ENCODE measurements at places on chromosomes 2 and 18.
A peak's percentile ranks its signal among the peaks of the same experiment; 100 is the strongest.

GRCh38 chr2:171180229-171180930, 19.7 kb upstream of the TLK1 start:
- H3K36me3 ChIP-seq, result no peaks in the 10 kb centered on the region
- no peak overlapping the region for H3K27ac ChIP-seq
- H3K4me3 ChIP-seq, result no peak overlapping the region
- H3K27me3 ChIP-seq, result no peaks in the 10 kb centered on the region

- H3K27me3 ChIP-seq, result no peaks in the 10 kb centered on the region
- no peaks in the 10 kb centered on the region for H3K36me3 ChIP-seq
- no peak for DNase-seq
These were observed 6.3 kb downstream of the UGT1A1 start for GRCh38 chr2:233766416-233766815.

- H3K27ac ChIP-seq, result no peak overlapping the region
- no peaks in the 10 kb centered on the region for H3K27me3 ChIP-seq
- H3K4me3 ChIP-seq, result no peak overlapping the region
These were observed 126.9 kb upstream of the CTDP1 start for GRCh38 chr18:79552696-79553095.

- H3K4me3 ChIP-seq, result no peak overlapping the region
- H3K27ac ChIP-seq, result no peak overlapping the region
- H3K27me3 ChIP-seq, result no peaks in the 10 kb centered on the region
- H3K4me1 ChIP-seq, result no peaks in the 10 kb centered on the region
These were observed 37.9 kb upstream of the GPC1 start for GRCh38 chr2:240397542-240397916.

- DNase-seq, result no peak
- no peaks in the 10 kb centered on the region for H3K27me3 ChIP-seq
- no peaks in the 10 kb centered on the region for H3K36me3 ChIP-seq
- no peaks in the 10 kb centered on the region for H3K4me1 ChIP-seq
These were observed 23.4 kb downstream of the NR4A2 start for GRCh38 chr2:156309167-156309566.

- no peak overlapping the region for H3K4me3 ChIP-seq
- no peak overlapping the region for H3K27ac ChIP-seq
- H3K36me3 ChIP-seq, result peaks cover 55% of the 10 kb centered on the region
- H3K4me1 ChIP-seq, result peaks cover 12% of the 10 kb centered on the region
- DNase-seq, result no peak
These were observed 7.7 kb downstream of the SGO2 start for GRCh38 chr2:200533754-200534153.

DNA sequence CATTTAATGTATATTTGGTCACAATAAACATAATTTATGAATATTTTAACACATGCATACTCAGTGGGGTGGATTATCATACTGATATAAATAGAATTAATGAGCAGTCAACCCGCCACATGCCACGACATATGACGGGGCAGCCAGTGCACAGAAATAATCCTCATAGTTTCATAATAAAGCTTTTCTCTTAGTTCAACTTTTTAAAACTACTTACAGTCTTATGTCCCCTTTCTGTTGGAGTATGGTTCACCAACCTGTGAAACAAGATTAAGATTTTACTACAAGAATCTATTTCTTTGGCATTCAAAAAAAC, 75.6 kb upstream of the ETAA1 start:
- no peaks in the 10 kb centered on the region for H3K27me3 ChIP-seq
- no peak overlapping the region for H3K4me3 ChIP-seq
- no peak for DNase-seq
- no peaks in the 10 kb centered on the region for H3K4me1 ChIP-seq
- H3K27ac ChIP-seq, result no peak overlapping the region

DNA sequence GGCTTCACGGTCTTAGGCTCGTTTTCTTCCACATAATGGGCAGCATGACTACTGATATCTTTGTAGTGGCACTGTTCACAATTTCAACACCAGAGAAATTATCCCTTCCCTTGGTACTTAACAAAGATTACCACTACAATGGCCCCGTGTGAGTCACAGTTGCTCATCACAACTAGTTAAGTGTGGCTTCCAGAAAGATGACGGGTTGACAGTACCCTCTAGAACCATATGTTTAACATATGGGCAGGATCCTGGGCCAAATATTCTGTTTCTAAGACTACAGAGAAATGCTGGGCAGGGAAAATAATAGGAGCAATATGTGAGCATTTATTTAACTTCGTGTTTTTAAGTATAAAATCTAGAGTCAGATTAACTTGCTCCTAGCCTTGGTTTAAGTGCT, 780.1 kb upstream of the LINC00305 start:
- no peak overlapping the region for H3K27ac ChIP-seq
- H3K4me3 ChIP-seq, result no peak overlapping the region
- DNase-seq, result no peak
- H3K27me3 ChIP-seq, result no peaks in the 10 kb centered on the region

DNA sequence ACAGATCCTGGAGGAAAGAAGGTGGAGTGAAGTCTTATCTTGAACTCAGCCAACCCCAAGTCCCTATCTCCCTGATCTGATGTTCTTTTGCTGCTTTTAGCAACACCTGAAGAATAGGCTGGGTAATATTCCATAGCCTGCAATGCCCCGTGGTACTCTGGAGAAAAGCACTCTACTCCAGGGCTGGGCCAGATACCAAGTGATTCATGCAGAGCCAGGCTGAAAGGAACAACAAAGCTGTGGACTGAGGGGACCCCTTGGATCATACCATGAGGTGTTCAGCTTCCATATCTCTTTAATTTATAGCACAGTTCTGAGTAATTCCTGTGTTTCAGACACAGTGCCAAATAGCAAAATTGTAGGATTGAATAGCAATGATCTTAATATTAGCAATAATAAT, 130.6 kb downstream of the NXPH2 start:
- H3K4me3 ChIP-seq, result no peak overlapping the region
- DNase-seq, result no peak
- no peaks in the 10 kb centered on the region for H3K36me3 ChIP-seq
- H3K27ac ChIP-seq, result no peak overlapping the region

- no peaks in the 10 kb centered on the region for H3K36me3 ChIP-seq
- peaks cover 9% of the 10 kb centered on the region for H3K4me1 ChIP-seq
- no peak overlapping the region for H3K27ac ChIP-seq
- no peak overlapping the region for H3K4me3 ChIP-seq
- H3K27me3 ChIP-seq, result no peaks in the 10 kb centered on the region
- DNase-seq, result no peak
These were observed 11.1 kb downstream of the C2orf74 start for GRCh38 chr2:61173116-61173515.

DNA sequence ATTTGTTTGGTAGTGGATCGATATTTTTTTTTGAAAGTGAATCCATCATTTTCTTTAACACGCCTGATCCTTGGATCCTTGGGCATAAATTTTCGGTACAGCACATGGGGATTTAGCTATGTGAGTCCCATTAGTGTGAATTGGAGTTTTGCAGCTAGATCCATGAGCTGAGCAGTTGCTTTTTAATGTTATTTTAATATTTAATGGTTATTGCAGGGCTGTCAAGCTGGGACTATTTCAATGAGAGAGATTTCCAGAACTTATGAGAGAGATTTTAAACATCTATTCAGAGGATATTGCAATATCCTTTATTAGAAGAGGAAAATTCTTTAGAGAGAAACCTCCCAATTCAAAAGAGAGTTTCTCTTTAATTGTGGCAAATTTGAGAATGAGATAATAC, 35.6 kb upstream of the TCF4 start:
- no peak for DNase-seq
- no peak overlapping the region for H3K4me3 ChIP-seq
- no peak overlapping the region for H3K27ac ChIP-seq

GRCh38 chr2:65370387-65371073, 61.9 kb downstream of the SPRED2 start:
- H3K36me3 ChIP-seq, result no peaks in the 10 kb centered on the region
- H3K27me3 ChIP-seq, result no peaks in the 10 kb centered on the region
- peak overlapping the region; percentile 30 for H3K4me3 ChIP-seq
- no peak overlapping the region for H3K27ac ChIP-seq
- H3K4me1 ChIP-seq, result peaks cover 60% of the 10 kb centered on the region

- no peaks in the 10 kb centered on the region for H3K4me1 ChIP-seq
- no peaks in the 10 kb centered on the region for H3K36me3 ChIP-seq
- no peaks in the 10 kb centered on the region for H3K27me3 ChIP-seq
- no peak for DNase-seq
- H3K27ac ChIP-seq, result no peak overlapping the region
These were observed 376.4 kb downstream of the RBM43 start for GRCh38 chr2:150885236-150885635.

DNA sequence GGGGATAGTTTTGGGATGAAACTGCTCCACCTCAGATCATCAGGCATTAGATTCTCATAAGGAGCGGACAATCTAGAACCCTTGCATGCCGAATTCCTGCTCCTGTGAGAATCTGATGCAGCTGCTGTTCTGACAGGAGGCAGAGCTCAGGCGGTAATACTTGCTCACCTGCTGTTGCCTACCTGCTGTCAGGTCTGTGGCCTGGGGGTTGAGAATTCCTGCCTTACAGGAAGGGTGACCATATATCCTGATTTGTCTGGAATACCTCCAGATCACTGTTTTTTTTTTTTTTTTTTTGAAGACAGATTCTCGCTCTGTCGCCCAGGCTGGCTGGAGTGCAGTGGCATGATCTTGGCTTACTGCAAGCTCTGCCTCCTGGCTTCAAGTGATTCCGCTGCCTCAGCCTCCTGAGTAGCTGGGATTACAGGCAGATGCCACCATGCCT, 21.7 kb downstream of the ACSL3 start:
- H3K4me1 ChIP-seq, result peaks cover 14% of the 10 kb centered on the region
- H3K36me3 ChIP-seq, result no peaks in the 10 kb centered on the region
- no peak overlapping the region for H3K4me3 ChIP-seq

- H3K27me3 ChIP-seq, result no peaks in the 10 kb centered on the region
- H3K27ac ChIP-seq, result no peak overlapping the region
- no peak for DNase-seq
- H3K4me1 ChIP-seq, result no peaks in the 10 kb centered on the region
These were observed 7.7 kb upstream of the TTC39C start for GRCh38 chr18:24006712-24007313.

DNA sequence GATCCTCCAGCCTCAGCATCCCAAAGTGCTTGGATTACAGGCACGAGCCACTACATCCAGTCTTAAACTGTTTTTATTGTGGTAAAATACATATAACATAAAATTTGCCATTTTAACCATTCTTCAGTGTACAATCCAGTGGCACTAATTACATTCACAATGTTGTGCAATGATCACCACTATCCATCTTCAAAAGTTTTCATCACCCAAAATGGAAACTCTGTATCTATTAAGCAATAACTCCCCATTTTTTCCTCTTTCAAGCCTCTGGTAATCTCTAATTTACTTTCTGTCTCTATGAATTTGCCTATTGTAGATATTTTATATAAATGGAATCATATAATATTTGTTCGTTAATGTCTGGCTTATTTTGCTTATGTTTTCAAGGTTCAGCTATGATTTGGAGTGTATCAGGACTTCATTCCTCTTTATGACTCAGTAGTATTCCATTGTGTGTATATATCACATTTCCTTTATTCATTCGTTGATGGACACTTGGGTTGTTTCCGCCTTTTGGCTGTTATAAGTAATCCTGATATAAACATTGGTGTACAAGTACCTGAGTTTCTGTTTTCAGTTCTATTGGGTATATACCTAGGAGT, 71.8 kb downstream of the GFPT1 start:
- no peak for DNase-seq
- H3K36me3 ChIP-seq, result no peaks in the 10 kb centered on the region
- no peak overlapping the region for H3K27ac ChIP-seq
- no peak overlapping the region for H3K4me3 ChIP-seq
- H3K4me1 ChIP-seq, result no peaks in the 10 kb centered on the region

DNA sequence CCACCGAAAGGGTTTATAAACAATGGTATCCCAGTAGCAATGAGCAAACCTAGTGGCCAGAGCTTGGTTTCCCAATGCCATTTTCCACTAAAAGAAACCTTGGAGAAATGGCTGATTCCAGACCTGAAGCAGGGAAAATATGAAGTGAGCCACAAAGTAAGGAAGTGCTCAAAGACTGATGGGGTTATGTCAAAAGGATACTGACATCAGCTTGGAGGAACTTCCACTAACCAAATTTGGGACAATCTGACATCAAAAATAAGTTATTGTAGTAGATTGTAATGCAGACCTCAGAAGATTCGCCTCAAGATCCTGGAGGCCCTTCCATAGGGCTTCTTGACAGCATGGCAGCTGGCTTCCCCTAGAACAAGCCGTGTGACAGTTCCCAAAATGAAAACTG, 79.4 kb upstream of the SP3 start:
- H3K4me3 ChIP-seq, result no peak overlapping the region
- no peak for DNase-seq
- H3K27me3 ChIP-seq, result no peaks in the 10 kb centered on the region
- H3K36me3 ChIP-seq, result no peaks in the 10 kb centered on the region

DNA sequence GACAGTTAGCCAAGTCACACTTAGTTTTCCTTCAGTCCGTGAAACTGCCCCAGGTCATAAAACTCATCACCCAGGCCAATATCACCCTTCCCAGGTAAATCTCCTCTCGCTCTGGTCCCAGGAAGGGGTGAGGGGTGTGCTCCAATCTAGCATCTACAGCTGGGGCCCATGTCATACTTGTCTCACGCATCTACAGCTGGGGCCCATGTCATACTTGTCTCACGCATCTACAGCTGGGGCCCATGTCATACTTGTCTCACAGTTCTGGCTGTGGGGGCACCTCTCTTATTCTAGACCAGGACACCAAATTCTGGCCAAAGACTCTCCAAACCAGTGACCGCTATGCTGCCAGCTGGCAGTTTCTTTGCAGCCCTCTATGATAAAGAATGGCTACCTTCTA, 123.3 kb upstream of the DLGAP1 start:
- DNase-seq, result no peak
- H3K27ac ChIP-seq, result no peak overlapping the region
- no peak overlapping the region for H3K4me3 ChIP-seq

GRCh38 chr2:139359818-139360217, 579.6 kb upstream of the NXPH2 start:
- no peak overlapping the region for H3K27ac ChIP-seq
- H3K4me3 ChIP-seq, result no peak overlapping the region
- DNase-seq, result no peak
- H3K27me3 ChIP-seq, result no peaks in the 10 kb centered on the region
- no peaks in the 10 kb centered on the region for H3K4me1 ChIP-seq

GRCh38 chr2:116747103-116747502, 1067.4 kb upstream of the DDX18 start:
- no peak overlapping the region for H3K27ac ChIP-seq
- no peaks in the 10 kb centered on the region for H3K27me3 ChIP-seq
- no peaks in the 10 kb centered on the region for H3K36me3 ChIP-seq
- DNase-seq, result peak; percentile 59
- H3K4me3 ChIP-seq, result no peak overlapping the region

GRCh38 chr2:174688079-174688478, 76.2 kb downstream of the CHRNA1 start:
- peak; percentile 82 for DNase-seq
- no peaks in the 10 kb centered on the region for H3K27me3 ChIP-seq
- H3K36me3 ChIP-seq, result no peaks in the 10 kb centered on the region
- no peak overlapping the region for H3K27ac ChIP-seq
- H3K4me3 ChIP-seq, result no peak overlapping the region
- H3K4me1 ChIP-seq, result peaks cover 37% of the 10 kb centered on the region

- DNase-seq, result no peak
- peaks cover 50% of the 10 kb centered on the region for H3K4me1 ChIP-seq
- H3K36me3 ChIP-seq, result no peaks in the 10 kb centered on the region
These were observed 26.2 kb upstream of the GALNT3 start for GRCh38 chr2:165820296-165820695.

GRCh38 chr2:218260742-218261422, at the start of gene GPBAR1:
Gene GPBAR1, plus strand, starts transcription at chr2:218261015. Its CDS starts 1,710 bp downstream, at chr2:218262725.
- no peak within 1 kb of the TSS for H3K4me3 ChIP-seq
- DNase-seq, result no peak
- H3K4me1 ChIP-seq, result peaks cover 30% of the 10 kb centered on the region
- H3K36me3 ChIP-seq, result peaks cover 3% of the 10 kb centered on the region
